Ovary (tissue), 10 donors: ENCODE measurements at places on chromosomes 1 and 21.

- no peak for DNase-seq
Observed at GRCh38 chr1:210092366-210092765, 140.2 kb upstream of the SERTAD4 start.

DNA sequence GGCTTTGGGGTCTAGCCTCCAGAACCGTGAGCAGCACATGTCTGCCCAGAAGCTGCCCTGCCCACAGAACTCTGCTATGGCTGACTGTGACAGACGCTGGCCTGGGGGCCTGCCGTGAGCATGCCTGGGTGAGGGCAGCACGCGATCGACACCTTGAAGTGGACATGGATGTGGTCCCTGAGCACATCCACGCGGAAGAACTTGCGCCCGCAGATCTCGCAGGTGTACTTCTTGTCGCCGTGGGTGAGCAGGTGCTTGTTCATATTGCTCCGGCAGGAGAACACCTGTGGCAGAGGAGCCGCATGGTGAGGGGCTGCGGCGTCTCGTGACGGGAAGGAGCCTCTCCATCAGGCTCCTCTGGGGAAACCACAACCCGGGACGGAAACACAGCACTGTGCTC, 56.0 kb downstream of the PRDM15 start:
- DNase-seq = no peak

GRCh38 chr21:17660452-17660851, 47.8 kb upstream of the BTG3 start:
- DNase-seq = no peak

GRCh38 chr1:239765163-239765562, 326.5 kb upstream of the FMN2 start:
- DNase-seq = no peak

DNA sequence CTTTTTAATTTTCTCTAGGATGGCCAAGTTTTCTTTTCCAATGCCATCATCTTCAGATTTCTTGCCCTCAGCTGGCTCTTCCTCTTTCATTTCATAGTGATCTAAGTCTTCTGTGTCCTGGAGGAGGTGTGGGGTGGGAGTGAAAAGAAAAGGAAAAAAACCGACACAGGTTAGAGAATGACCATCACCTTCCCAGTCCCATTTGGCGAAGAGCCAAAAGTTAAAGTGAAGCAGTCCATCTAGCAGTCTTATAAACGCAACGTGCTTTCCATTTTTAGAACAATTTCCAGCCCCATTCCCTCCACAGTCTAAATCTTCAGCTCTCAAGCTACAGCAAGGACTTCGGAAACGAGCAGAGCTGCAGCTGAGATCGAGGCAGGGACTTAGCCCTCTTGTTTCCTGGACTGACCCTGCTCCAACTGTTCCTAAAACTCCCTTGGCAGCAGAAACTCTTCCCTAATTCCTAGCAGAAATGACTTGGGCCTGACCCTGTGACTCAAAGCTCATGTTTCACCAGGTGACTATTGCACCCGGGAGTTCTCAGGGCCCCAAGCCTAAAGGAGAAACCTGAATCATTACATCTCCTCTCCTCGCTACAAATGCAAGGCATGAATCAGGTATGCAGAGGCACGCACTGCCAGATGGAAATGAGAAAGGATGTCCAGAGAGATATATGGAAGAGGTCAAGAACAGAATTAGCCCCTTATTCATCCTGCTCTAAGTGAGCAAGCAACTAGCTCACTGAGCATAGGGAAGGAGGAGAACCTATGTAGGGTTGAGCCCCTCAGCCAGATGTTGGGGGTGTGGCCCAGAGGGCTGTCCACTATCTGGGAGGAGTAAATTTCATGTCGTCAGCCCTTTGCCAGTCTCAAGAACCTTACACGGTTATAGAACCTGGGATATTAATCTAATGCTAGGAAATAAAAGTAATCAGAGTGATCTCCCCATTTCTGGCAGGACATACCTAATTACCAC, 5.1 kb downstream of the UBE2Q1 start:
- DNase-seq = no peak

- DNase-seq = no peak
Observed at GRCh38 chr1:175128523-175128922, 60.9 kb downstream of the TNN start.

GRCh38 chr1:72296501-72296900, 14.2 kb upstream of the NEGR1 start:
- no peak for DNase-seq

- DNase-seq = no peak
Observed at GRCh38 chr1:32329931-32330466, 6.0 kb downstream of the MARCKSL1 start.
